ENCODE measurements at places on chromosomes 4 and X.
A peak's percentile ranks its signal among the peaks of the same experiment; 100 is the strongest.

DNA sequence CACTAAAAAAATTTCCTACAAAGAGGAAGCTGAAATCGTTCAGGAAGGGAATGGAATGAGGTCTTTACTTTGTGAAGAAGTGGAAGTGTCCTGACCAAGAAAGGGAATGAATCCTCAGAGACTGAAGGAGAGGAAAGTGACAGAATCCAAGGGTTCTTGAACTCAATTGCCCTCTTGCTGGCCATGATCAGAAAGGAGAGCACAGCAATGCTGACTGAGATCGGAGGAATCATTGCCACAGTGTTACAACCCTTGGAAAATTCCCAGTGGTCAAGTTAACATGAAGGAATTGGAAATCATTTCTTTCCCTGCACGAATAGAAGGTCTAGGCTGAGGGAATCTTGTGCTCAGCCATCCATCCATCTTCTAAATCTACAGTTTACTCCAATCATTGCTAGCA is 190.0 kb upstream of the NEIL3 start:
- DNase-seq, result peak; percentile 50

GRCh38 chr4:176627916-176628315 is 164.8 kb downstream of the VEGFC start:
- no peak for DNase-seq

GRCh38 chrX:154126101-154126500 is 17.9 kb upstream of the OPN1LW start:
- DNase-seq, result no peak

DNA sequence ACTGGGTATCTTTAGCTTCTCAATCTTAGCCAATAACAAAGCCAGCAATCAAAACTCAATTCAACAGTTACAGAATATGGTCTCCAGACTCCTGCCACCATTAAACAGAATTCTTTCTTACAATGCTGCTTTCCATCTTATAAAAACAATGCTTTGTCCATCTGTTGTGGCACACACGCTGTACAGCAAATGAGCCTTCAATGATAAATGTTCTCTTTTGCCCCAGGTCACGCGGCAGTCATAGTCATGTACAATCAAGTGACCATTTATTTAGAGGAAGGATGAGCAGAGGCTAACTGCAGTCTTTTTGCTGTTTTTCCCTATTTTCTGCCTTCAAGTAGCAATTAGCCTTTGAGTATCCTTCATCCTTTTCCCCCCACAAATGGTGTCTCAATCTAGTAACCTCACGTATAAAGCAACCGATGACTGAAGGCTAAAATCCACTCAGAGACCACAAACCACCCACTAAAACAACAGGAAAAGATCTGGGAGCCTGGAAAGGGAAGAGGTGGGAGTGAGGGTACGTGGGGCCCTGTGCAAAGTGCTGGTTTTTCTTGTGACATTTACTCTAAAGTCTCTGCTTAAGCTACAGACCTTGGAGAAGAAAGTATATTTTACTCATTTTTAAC is 24.4 kb downstream of the TRIM2 start:
- no peak for DNase-seq

- no peak for DNase-seq
These were observed 236.7 kb downstream of the PRDM5 start for GRCh38 chr4:120685756-120686278.

- DNase-seq, result no peak
These were observed 224 bp downstream of the FGFRL1 start for GRCh38 chr4:1011666-1012033.

DNA sequence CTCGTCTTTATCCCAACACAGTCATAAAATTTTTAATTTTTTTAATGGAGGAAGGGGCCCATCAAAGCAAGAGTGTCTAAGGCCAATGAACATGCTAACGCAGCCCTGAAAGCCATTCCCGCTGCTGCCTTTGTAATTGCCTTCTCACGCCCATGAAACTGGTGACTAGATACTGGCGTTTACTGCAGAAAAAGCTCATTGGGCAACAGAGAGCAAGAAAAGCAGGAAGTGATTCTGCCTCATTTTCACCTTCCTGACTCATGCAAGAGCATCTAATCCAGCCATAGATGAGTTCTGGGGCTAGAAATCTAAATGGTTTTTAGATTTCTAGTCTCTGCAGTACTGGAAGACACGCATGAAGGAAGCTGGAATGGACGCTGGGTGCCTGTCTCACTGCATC is 72.5 kb downstream of the ANXA3 start:
- DNase-seq, result no peak

DNA sequence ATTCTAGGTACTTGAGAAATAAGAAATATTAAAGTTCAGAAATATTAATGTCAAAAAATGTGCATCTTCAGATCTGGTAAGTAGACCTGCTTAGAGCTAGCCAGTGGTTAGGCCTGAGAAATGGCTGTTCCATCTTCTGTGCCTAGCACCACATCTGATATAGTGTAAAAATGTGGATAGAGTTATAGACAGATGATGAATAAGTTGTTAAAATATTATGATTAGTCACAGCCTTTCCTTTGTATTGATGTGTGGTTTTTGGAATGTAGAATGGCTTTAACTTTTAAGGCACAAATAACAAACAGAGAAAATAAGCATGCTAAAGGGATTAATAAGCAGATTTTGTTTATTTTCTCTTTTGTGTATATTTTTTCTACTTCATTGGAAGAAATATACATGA is 133.5 kb upstream of the NUDT6 start:
- DNase-seq, result no peak

- DNase-seq, result no peak
These were observed 95.1 kb upstream of the STIM2 start for GRCh38 chr4:26765515-26765914.

DNA sequence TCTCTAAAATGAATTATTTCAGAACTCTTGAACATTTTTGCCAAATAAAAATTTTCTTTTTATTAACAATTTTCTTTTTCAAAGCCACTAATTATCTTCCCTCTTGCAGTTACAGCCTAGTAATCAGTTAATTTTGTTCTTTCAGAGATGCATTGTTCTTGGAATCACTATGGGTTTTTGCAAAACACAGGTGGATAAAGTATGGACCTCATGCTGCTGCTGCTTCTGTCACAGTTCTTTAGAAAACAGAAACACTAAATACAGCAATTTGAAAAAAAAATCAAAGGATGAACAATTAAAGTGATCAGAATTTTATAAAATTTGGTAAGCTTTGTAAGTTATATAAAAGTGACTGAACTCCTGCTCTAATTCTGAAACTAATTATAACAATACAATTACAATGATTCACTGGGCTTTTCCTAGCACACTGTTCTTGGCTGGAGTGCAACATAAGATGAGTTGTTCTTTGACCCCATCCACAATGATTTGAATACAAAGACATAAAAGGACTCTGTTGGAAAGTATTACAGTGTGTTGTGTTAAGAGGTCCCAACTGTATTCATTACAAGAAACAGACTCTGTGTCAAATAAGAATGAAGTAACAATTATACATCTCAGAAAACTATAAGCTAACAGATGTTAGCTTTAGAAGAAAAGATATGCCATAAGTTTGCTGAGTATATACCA is 59.4 kb upstream of the GK2 start:
- no peak for DNase-seq

- no peak for DNase-seq
These were observed 18.8 kb upstream of the VSIG1 start for GRCh38 chrX:108025954-108026600.

GRCh38 chr4:165208221-165208652 is 876 bp downstream of the KLHL2 start:
- no peak for DNase-seq

- DNase-seq, result no peak
These were observed 112.1 kb downstream of the CPZ start for GRCh38 chr4:8704632-8705031.

All from GM04503 (cell line).